ENCODE measurements at places on chromosomes 5 and 9.
A peak's percentile ranks its signal among the peaks of the same experiment; 100 is the strongest.

DNA sequence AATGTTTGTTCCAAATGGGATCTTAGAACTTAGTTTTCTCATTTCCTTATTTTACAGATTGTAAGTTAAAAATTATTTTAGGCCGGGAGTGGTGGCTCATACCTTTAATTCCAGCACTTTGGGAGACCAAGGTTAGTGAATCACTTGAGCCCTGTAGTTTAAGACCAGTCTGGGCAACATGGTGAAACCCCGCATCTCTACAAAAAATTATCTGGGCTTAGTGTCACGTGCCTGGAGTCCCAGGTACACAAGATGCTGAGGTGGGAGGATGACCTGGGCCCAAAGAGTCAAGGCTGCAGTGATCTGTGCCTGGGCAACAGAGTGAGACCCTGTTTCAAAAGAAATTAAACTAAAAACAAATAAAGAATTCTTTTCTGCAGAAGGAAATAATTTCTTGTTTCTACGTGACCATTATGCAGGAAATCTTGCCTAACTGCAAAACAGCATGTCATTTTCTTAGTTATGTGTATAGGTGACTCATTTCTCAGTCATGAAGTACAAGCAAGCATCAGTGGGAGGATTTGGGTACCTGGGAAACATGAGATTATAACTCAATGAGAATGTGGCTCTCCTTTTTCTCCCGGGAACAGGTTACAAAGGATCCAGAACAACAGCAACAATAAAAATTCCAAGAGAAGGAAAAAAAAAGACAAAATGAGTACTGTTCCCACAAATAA, 375.1 kb upstream of the ST8SIA4 start:
- no peak for DNase-seq

GRCh38 chr5:74282490-74282889, 358.0 kb downstream of the ENC1 start:
- no peak for DNase-seq

- no peak for DNase-seq
Measured at GRCh38 chr9:70192707-70193106, 66.1 kb upstream of the SMC5 start.

GRCh38 chr5:30690931-30691330, 502.6 kb upstream of the CDH6 start:
- no peak for DNase-seq

- no peak for DNase-seq
Measured at GRCh38 chr5:126846344-126846743, 69.4 kb downstream of the LMNB1 start.

GRCh38 chr5:163248871-163249270, 188.5 kb upstream of the CCNG1 start:
- DNase-seq = no peak

DNA sequence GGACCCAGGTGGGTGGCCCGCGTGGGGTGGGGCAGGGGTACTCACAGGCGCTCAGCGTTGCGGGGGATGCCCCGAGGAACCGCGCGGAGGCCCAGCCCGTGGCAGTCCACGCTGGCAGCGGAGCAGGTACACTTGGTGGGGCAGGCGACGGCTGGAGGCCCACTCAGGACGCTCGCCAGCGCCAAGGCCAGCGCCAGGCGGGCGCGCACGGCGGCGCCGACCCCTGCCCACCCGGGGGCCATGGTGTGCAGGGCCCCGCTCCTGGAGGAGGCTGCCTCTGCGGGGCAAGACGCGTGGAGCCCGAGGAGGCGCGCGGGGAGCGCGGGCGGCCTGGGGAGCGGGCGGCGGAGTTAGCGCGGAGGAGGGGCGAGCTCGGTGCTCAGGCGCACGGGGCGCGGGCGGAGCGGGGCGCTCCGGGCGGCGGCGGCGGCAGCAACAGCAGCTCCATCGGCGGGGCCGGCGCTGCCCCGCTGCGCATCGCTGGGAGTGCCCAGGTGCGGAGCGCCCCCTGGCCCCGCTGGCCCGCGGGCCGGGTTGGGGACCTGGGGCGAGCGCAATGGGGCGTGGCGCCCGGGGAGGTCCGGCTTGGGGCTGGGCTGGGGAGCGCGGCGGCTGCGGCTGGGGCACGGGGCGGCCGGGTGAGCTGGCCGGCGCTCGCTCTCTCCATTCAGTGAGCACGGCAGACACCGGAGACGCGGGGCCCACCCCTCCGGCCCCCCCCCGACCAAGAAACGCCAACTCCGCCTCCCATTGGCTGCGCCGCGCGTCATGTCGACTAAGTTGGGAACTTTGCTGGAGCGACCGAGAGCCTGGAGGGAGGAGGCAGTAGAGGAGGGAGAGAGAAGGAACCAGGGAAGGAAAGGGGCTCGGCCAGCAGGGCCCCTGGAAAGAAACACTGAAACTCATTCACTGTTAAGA, at the start of gene SLIT3:
Gene SLIT3, minus strand, starts transcription at position 672 of the 918 bp plus-strand sequence. Its CDS starts 430 bp downstream, at position 242.
- DNase-seq = peak; percentile 35

DNA sequence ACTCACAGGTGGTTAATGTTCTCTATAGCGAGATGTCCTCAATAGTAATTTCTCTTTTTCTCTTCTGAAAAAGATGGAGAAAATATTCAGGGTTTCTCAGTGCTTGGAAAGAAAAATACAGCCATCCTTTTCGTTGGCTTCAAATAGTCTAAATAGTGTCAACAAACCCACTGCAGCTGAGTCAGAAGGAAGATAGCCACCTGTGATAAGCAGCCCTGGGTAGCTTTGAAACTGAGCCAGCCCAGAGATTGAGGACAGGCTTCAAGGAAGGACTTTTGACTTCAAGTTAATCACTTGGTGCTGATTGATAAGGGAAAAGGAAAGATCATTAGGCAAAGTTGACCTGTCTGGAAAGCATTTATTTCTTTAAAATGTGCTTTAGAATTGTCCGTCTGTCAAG, 78.7 kb upstream of the TYRP1 start:
- no peak for DNase-seq

GRCh38 chr9:2126331-2126803, 111.2 kb downstream of the SMARCA2 start:
- no peak for DNase-seq

- no peak for DNase-seq
Measured at GRCh38 chr5:179648410-179648809, 24.9 kb upstream of the HNRNPH1 start.

GRCh38 chr5:139482050-139482889, at the start of gene STING1:
Gene STING1, minus strand, starts transcription at chr5:139482758. Its CDS starts 1,054 bp downstream, at chr5:139481704.
- peak; percentile 86 for DNase-seq

GRCh38 chr5:162283609-162284008, 216.0 kb downstream of the GABRG2 start:
- no peak for DNase-seq

- no peak for DNase-seq
Measured at GRCh38 chr9:79007701-79008483, 563.9 kb upstream of the TLE4 start.
